ENCODE measurements at places on chromosomes 12 and 14.

- DNase-seq: no peak
These were observed 45.1 kb downstream of the AREL1 start for GRCh38 chr14:74667758-74668157.

DNA sequence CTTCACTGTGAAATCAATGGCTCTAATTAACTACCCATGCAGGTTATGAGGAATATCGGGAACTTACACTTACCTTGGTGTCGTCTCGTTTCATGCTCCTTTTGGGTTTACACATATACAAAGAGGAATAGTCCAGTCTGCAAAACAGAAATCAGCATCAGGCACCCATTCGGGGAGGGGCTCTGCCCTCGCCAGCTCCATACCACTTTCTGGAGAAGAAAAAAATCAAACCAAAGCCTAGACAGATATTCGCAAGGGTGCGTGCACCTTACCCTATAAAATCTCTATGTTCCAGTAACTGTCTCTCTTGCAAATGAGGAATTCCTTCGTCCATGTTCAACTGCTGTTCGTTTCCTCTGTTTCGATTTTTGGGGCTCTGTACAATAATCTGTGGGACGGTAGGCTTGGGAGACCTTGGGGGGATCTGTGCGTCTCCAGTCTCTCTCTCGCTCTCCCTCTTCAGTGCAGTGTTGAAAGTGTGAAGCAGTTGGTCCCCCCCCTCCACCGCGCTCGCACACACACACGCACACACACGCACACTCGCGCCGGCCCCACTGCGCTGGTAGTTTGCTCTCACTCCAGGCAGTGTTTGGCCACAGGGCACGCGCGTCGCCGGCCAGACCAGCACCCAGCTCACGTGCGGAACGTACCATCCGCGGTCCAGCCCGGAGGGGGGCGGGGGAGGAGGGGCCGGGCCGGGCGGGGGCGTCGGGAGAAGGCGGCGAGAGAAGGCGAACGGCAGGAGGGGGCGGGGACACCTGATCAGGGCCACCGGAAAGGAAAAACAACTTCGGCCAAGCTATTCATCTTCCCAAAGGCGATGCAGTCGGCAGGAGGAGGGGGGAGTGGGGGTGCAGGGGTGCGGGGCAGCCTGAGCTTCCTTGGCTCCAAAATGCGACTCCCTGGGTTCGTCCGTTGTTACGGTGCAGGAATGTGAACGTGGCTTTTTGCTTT lies at the start of gene BHLHE41:
Gene BHLHE41, minus strand, starts transcription at position 592 of the 954 bp plus-strand sequence. Its CDS starts 258 bp downstream, at position 334.
- no peak for DNase-seq

GRCh38 chr12:62651138-62651537 lies 184.5 kb downstream of the MON2 start:
- no peak for DNase-seq

- no peak for DNase-seq
These were observed 176.7 kb downstream of the CRADD start for GRCh38 chr12:93853698-93854478.

- DNase-seq: no peak
These were observed 97.6 kb upstream of the ZDHHC17 start for GRCh38 chr12:76666290-76666835.

- DNase-seq: no peak
These were observed 230.1 kb downstream of the FOXN3 start for GRCh38 chr14:89186856-89187376.

DNA sequence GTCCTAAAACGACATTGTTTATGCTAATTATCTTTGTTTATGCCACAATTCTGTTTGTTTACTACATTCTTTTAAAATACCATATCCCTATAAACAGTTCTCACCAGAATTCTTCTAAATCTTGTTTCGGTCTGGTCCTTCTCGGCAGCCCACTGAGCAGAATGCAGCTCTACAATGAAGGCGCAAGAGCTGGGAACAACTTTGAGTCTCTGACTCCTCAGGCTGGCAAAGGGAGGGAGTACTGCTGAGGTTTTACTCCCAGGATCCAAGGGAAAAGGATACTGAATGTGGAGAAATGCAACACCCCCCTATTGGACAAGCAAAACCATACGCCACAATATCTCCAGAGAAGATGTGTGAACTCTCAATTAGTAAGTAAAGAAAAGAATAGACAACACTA lies 5.4 kb downstream of the SOX5 start:
- no peak for DNase-seq

- no peak for DNase-seq
These were observed 15.3 kb upstream of the ANO6 start for GRCh38 chr12:45200491-45201043.

- no peak for DNase-seq
These were observed 23.7 kb downstream of the KCNA1 start for GRCh38 chr12:4933411-4933810.

DNA sequence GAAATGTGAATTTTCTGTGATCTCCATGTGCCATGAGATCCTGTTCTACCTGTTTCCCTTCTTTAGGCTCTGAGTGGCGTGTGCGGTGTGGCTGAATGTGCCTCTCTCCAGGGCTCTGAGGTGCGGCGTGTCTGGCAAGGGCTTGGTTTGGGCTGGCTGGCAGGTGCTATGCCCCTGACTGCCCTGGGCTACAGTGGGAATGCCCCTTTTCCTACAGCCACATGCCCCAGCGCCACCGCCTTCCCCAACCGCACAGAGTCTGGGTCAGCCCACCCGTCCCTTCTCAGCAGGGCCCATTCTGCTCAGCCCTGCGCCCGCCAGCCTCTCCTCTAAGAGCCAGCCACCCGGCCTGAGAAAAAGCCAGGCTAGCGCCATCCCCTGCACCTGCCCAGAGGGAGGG lies 24.7 kb downstream of the BTBD6 start:
- DNase-seq: no peak

GRCh38 chr12:47601071-47601470 lies 104.8 kb downstream of the RPAP3 start:
- no peak for DNase-seq
